ENCODE measurements at places on chromosomes 7 and 10.

- no peak for DNase-seq
These were observed 179.2 kb upstream of the BET1 start for GRCh38 chr7:94183289-94183749.

DNA sequence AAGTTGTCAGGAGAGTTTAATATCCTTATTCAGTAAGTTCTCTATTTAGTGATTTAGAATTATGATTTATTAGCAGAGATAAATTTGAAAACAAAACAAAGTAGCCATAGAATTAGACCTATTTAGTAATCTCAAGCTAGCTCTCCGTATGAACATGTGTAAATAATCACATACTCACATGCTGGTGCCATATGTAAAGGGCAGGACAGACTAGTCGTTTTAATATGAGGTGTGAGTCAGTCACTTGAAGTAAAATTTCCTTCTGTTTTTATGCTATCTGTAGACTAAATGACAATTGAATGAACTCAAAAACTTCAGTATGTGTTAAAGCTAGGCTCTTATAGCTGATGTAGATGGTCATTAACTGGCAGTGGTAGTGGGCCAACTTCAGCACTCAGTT lies 67.1 kb downstream of the WAC start:
- DNase-seq: no peak

GRCh38 chr10:13417459-13418126 lies 69.5 kb upstream of the SEPHS1 start:
- no peak for DNase-seq

GRCh38 chr7:48962821-48963505 lies 38.6 kb downstream of the CDC14C start:
- DNase-seq: no peak

DNA sequence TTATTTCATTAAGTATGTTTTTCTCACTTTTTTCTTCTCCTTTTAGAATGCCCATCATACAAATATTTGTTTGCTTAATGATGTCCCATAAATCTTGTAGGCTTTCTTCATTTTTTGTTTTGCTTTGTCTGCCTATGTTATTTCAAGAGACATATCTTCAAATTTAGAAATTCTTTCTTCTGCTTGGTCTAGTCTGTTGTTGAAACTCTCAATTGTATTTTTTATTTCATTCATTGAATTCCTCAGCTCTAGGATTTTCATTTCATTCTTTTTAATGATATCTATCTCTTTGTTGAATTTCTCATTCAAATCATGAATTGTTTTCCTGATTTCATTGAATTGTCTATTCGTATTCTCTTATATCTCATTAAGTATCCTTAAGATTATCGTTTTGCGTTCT lies 125.1 kb upstream of the VIPR2 start:
- no peak for DNase-seq

GRCh38 chr7:143507094-143507518 lies 29.4 kb downstream of the TAS2R41 start:
- no peak for DNase-seq

DNA sequence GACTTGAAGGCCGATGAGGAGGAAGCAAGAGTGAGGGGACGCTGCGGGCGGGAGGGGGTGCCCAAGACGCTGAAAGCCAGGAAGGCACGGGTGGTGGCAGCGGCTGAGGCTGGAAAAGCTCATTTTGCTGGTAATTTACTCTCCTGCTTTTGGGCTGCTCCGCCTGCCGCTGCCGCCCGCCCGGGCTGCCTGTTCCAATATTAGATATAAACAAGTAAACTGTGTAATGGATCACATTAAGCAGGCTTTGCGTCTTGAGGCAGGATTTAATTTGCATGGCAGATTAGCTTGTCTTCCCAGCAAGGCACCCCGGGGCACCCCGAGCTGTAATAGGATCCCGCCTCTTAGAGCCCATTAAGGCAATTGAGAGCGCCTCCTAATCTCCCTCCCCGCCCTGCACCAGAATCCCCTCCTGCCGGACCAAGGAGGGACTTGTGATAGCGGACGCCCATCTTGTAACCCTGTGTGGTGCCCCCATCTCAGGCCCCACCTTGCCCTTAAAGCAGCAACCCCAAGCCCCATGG lies 46.1 kb upstream of the SLF2 start:
- DNase-seq: no peak

DNA sequence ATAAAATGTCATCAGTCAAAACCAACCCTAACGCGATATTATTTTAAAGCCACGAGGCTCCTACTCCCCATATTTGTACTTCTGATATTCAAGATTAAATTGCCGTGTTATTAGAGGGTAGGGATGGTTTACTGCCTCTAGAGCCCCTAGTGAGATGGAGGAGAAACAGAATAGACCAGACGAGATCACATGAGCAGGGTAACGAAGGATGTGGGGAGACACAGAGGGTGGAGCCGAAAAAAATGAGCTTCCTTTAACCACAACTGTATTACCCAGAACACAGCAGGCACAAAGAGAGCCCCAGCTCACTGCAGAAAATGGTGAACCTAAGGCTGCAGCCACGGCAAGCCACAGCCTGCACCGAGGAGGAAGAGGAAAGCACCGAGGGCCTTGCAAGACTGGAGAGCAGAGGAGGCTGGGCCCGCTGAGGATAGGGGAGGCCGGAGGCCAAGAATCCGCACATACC lies 14.3 kb downstream of the ZC3HAV1 start:
- peak; percentile 72 for DNase-seq

- DNase-seq: no peak
These were observed 104.5 kb downstream of the MACC1 start for GRCh38 chr7:20112696-20113095.

- no peak for DNase-seq
These were observed 90.2 kb downstream of the TACC2 start for GRCh38 chr10:122078965-122079795.

- no peak for DNase-seq
These were observed 266.2 kb downstream of the CREB5 start for GRCh38 chr7:28678431-28678965.

- no peak for DNase-seq
These were observed 221.0 kb upstream of the FZD1 start for GRCh38 chr7:91043186-91043585.

DNA sequence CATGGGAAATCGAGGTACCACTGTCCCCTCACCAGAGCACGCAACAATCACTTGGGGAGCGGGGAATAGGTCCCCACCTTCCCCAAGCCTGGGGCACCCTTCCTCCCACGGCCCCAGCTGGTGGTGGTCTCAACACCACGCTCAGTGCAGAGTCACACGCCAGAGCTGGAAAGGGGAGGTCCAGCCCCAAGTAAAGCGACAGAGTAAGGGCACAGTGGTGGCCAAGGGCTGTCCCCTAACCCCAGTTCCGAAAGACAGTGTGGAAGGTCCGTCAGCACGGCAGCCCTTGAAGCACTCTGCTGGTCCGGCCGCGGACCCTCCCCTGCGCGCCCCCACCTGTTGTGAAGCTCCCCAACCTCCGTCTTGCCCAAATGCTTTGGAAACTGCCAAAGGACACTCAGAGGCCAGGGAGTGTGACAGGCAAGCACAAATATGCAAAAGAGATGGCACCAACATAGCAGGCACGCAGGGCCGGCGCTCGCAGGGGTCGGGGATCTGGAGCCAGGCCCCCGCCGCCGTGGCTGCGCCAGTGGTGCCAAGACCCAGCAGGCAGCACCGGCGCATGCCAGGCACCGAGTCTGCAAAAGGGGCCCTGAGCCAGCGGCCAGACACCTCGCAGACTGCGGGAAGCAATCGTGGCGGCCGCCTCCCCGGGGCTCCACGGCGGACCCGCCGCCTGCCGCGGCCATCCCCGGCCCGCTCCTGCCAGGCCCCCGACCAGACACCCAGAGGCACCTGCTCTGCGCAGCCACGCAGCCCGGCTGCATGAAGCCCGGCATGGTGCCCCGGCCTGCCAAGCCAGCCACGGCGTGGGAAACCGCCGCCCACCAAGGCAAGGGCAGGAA lies 51.6 kb upstream of the SRRM3 start:
- DNase-seq: no peak

DNA sequence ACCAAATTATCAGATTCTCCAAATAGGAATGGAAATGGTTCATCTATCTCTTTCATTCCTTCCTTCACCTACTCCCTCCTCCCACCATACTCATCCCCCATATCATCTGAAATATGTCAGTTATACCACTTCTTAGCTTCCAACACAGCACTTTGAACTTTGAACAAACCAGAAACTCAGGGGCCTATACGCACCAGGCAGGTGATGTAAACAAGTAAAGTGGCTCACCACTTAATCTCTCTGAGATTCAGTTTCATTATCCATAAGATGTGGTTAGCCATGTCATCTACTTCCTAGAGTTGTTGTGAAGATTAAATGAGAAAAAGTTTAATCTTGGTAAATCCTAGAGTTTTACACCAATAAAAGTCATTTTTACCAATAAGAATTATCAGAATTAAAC lies 65.9 kb upstream of the LRRN3 start:
- no peak for DNase-seq

GRCh38 chr7:47576866-47577306 lies 5.0 kb downstream of the TNS3 start:
- no peak for DNase-seq

DNA sequence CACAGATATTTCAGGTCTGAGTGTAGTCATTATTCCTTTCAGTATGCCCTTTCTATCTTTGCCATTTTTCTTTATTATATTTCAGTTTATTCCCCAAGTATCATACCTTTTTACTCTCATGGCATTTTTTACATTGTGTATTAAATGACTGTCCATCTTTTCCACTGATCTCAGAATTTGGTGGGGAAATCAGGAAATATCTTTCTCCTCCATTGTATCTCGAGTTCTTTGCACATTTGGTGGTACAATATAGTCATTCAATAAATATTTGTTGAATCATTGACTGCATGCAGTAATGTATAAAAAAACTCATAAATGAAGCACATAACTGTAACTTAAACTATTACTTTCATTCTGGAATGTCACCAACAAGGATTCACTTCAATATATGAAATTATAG lies 354.7 kb downstream of the HGF start:
- no peak for DNase-seq

DNA sequence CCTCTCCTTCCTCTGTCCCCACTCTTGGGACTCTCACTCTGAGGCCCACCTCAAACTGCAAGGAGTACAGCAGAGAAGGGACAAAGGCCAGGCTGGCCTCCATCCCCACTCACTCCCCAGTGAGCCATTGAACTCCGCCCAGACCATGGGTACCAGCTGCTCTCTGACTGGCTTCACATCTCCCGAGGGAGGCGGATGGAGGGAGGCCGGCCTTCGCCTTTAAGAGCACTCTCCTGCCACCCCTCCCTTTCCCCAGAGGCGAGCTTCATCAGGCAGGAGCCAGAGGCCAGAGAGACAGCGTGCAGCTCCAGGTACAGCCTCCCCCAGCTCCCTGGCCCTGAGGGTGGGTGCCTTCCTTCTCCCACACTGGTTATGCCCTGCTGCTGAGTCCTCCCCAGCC lies 1.8 kb upstream of the LDB3 start:
- DNase-seq: no peak

GRCh38 chr7:157016024-157016351 lies 5.5 kb upstream of the MNX1 start:
- DNase-seq: no peak

DNA sequence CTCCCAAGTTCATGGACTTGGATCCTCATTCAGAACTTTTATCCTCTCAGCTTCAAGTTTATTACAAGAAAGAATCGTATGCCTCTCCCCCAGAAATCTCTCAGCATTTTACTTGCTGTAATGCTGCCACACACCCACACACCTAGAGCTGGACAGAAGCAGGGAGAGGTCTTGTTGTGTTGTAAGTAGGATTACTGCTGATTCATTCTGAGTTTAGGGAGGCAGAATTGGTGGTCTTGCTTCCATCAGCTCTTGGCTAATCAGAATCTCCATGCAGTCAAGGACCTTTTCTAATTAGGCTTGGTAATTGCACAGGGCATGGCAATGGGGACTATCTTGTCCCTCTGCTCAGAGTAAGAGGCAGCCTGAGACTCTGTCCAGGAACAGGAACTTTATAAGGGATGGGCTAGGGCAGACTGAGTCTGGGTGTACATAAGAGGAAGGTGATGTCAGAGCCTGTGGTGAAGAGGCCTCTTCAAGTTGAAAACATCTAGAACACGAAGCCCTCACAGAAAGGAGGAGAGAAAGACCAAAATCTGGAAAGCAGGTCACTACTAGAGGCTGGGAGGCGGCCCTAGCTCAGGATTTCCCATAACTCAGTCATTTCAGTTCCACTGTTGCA lies 7.0 kb upstream of the PTPRE start:
- DNase-seq: no peak

GRCh38 chr7:55557666-55558188 lies 14.6 kb downstream of the VOPP1 start:
- DNase-seq: no peak

DNA sequence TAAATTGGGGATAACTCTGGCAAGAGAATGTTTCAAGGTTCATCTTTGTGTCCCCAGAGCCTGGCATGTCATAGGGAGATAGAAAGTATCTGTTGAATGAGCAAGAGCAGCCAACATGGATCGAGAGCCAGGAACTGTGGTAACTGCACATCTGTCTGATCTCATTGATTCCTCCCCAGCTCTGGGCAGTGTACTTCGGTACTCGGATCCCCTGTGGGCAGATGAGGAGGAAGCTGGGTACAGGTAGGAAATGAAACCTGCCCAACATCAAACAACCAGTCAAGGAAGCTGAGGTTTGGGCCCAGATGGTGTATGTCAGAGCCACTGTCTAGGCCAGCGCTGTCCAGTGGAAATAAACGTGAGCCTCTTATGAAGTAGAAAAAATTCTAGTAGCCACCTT lies 76.4 kb downstream of the GRK5 start:
- DNase-seq: no peak

- DNase-seq: no peak
These were observed 236.6 kb upstream of the TCF7L2 start for GRCh38 chr10:112713411-112713810.

DNA sequence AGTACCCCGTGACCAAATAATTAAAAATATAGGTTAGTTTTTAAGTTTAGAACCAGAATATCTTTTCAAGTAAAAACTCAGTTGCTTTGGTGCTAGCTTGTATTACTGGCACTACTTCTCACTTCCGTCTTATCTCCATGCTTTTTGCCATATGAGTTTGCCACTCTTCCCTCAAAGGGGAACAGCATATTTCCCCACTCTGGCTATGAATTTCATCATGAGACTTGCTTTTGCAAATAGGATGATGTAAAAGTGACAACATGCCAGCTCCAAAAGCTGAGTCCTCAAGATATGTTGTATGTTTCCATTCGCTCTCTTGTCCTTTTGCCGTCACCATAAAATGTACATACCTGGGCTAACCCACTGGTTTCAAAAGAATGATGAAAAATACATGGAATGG lies 178.1 kb upstream of the SEMA3A start:
- no peak for DNase-seq

- no peak for DNase-seq
These were observed 8.3 kb downstream of the TSPAN14 start for GRCh38 chr10:80462299-80462980.

GRCh38 chr10:112434988-112435619 lies 11.6 kb downstream of the ZDHHC6 start:
- no peak for DNase-seq

GRCh38 chr7:96236198-96237039 lies 85.5 kb downstream of the SLC25A13 start:
- no peak for DNase-seq

DNA sequence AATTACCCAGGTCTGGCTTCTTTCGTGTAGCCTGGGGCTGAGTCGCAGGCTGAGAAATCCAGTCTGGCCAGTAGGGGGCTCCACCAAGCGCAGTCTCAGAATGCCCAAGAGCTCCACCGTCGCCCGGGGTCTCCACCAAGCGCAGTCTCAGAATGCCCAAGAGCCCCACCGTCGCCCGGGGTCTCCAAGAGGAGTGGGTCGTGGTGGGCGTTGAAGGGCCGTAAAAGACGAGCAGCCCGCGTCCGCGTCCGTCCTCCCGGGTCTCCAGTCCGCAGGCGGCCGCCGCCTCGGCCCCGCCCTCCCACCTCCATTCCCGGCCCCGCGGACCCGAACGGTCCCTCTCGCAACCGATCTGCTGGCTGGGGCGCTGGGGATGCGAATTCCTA lies 892 bp upstream of the ZYX start:
- peak; percentile 76 for DNase-seq
